Natural killer cell treated with Interleukin-12 subunit alpha and Interleukin-12 subunit beta and Interleukin-15 and Interleukin-18, amount 100 ng/mL, for 72 hours (primary cell): ENCODE measurements at places on chromosomes 4 and X. TPM values are rescaled to one million over a fixed set of nuclear protein-coding genes. Genes with fewer than 3 reads are reported as not detected.

GRCh38 chr4:175961604-175962003, 104.0 kb upstream of the WDR17 start:
- no peaks in the 10 kb centered on the region for H3K27me3 ChIP-seq
- H3K27ac ChIP-seq = no peak overlapping the region
- DNase-seq = no peak
- H3K4me3 ChIP-seq = no peak overlapping the region
- H3K36me3 ChIP-seq = no peaks in the 10 kb centered on the region
- H3K4me1 ChIP-seq = no peaks in the 10 kb centered on the region

GRCh38 chr4:21948347-21949072, at the start of gene KCNIP4:
KCNIP4 (minus strand) TSS chr4:21948772.
- no peaks in the 10 kb centered on the region for H3K4me1 ChIP-seq
- H3K4me3 ChIP-seq = no peak within 1 kb of the TSS
- DNase-seq = no peak
- H3K27me3 ChIP-seq = peaks cover 13% of the 10 kb centered on the region

The CLGN gene
- total RNA-seq = not detected

- DNase-seq = no peak
- H3K36me3 ChIP-seq = no peaks in the 10 kb centered on the region
- no peak overlapping the region for H3K4me3 ChIP-seq
- peaks cover 2% of the 10 kb centered on the region for H3K27me3 ChIP-seq
- no peak overlapping the region for H3K27ac ChIP-seq
These were observed 31.7 kb upstream of the PRPS1 start for GRCh38 chrX:107596651-107597050.

The GPC3 gene
- not detected for total RNA-seq

DNA sequence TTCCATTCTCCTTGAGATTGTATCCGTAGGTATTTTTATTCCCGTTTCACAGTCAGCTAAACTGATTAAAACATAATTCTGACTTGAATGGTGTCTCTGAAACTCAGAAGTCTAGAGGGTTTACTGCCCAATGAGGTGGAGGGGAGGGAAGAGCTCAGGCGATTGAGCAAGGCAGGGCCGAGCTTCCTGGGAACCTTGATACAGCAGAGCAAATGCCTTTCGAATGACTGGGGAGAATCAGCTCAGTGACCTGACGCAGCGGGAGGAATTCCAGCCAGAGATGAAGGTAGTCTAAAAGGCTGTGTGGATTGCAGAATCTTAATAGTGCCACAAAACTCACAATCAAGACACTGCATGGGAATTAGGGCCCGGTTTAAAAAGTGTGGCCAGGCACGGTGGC, 233.6 kb downstream of the EVC2 start:
- no peak overlapping the region for H3K4me3 ChIP-seq
- no peaks in the 10 kb centered on the region for H3K27me3 ChIP-seq
- DNase-seq = no peak
- H3K4me1 ChIP-seq = no peaks in the 10 kb centered on the region

- H3K27ac ChIP-seq = peak overlapping the region; percentile 67
- H3K36me3 ChIP-seq = no peaks in the 10 kb centered on the region
- H3K4me1 ChIP-seq = peaks cover 31% of the 10 kb centered on the region
- no peak for DNase-seq
- H3K27me3 ChIP-seq = no peaks in the 10 kb centered on the region
These were observed 17.7 kb upstream of the P2RY8 start for GRCh38 chrX:1554469-1555210.

- no peak for DNase-seq
- no peaks in the 10 kb centered on the region for H3K36me3 ChIP-seq
- H3K27ac ChIP-seq = peak overlapping the region; percentile 79
- H3K4me1 ChIP-seq = peaks cover 30% of the 10 kb centered on the region
These were observed 44.6 kb upstream of the TMEM164 start for GRCh38 chrX:109958266-109958665.

The MAGEA2 gene
- not detected for total RNA-seq

DNA sequence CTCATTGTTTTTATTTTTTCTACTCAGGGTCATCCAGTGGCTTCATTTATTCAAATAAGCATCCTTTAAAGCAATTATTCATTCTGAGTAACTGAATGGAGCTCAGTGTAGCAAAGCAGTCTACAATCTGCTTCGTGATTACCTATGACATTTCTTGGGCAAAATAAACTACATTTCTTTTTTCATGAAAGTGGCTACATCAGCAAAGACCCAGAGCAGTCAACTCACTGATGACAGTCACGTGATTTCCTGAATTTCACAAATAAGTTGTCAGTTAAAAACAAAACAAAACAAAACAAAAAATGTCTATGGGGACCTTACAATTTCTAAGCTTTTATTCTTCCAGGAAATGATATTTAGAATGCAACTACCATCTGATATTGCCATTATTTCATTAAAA, 182.1 kb downstream of the VEGFC start:
- no peak overlapping the region for H3K4me3 ChIP-seq
- no peaks in the 10 kb centered on the region for H3K27me3 ChIP-seq
- no peaks in the 10 kb centered on the region for H3K4me1 ChIP-seq
- DNase-seq = no peak
- no peak overlapping the region for H3K27ac ChIP-seq

The FAM47A gene
- total RNA-seq = not detected

The PCDH10 gene
- not detected for total RNA-seq
